Omental fat pad (tissue), 4 donors: ENCODE measurements at places on chromosomes 1 and 21. TPM values are rescaled to one million over a fixed set of nuclear protein-coding genes. Genes with fewer than 3 reads are reported as not detected.

Gene ACTL8
- total RNA-seq: not detected

Gene DSCAM
- total RNA-seq: not detected

Gene KPRP
- not detected for total RNA-seq

Gene RYR2
- 1.3 TPM for total RNA-seq

Gene S100A16
- total RNA-seq: 225 TPM

Gene ERICH3
- 0.24 TPM for total RNA-seq

Gene NPR1
- 133 TPM for total RNA-seq

Gene KRTAP19-3
- not detected for total RNA-seq

Gene KCNK2
- total RNA-seq: 2.1 TPM

Gene SYCP1
- not detected for total RNA-seq

Gene TEX38
- total RNA-seq: not detected

GRCh38 chr1:20597650-20598049 is 8.8 kb downstream of the CDA start:
- no peak for DNase-seq

- no peak for DNase-seq
These were observed 350.8 kb upstream of the PTBP2 start for GRCh38 chr1:96370757-96371156.

- DNase-seq: no peak
These were observed 64.0 kb upstream of the CHRM3 start for GRCh38 chr1:239322369-239322768.

DNA sequence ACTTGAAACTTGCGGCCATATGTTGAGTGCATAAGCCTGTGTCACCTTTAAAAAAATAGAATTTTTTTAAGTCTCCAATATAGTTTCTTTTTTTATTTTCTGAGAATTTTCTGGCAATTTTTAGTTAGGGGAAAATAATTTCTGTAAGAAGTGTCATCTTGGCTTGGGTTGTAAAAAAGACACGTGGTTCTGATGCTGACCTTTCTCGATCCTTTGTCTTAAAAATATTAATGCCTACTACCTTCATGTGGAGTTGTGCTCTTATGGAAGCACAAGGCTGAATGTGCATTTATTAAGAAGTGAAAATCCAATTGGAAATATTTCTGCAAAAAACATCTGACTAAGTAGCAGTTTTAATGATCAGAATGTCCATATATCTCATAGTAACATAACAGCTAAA is 3.5 kb downstream of the ELAVL4 start:
- no peak for DNase-seq

- DNase-seq: no peak
These were observed 123.4 kb upstream of the TNR start for GRCh38 chr1:175866776-175867175.

GRCh38 chr21:42833439-42833815 is 45.9 kb downstream of the WDR4 start:
- DNase-seq: no peak

GRCh38 chr1:38918568-38918967 is 23.1 kb downstream of the RHBDL2 start:
- DNase-seq: no peak

DNA sequence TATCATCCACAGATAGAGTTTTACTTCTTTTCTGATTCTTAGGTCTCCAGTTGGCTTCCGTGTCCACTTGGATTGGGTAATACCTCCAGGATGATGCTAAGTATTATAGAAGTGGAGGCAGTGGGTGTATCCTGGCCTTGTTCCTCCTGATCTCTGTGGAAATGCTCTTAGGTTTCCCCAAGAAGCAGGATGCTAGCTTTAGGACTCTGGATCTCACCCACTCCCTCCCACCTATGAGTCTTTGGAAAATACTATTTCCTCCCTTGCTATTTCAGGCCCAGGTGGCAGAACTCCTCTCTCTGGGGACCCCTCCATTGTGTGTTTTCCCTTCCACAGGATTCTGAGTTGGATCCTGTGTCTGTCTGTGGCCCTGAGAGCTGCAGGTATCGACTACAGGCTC is 86.7 kb downstream of the SIM2 start:
- DNase-seq: no peak

- DNase-seq: no peak
These were observed 239.3 kb upstream of the KCNK2 start for GRCh38 chr1:214843281-214843680.

GRCh38 chr1:31752258-31752657 is 11.9 kb downstream of the ADGRB2 start:
- no peak for DNase-seq
